ENCODE measurements at places on chromosomes 7 and 10.

DNA sequence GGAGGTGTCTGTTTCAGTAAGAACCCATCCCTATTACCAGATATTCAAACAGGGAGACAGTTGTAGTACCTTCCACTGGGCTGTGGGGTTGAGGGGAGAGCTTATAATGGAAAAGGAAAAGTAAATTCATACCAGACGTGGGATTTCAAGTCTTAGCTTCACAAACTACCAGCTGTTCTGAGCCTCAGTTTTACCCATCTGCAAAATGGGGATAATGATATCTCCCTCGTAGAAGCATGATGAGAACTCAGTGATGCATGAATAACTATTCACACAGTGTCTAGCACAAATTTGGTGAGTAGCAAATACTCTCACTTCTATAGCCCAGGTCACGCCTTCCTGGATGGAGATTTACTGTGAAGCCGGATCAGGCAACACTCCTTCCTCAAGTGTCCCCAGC, 29.1 kb upstream of the IKZF1 start:
- DNase-seq: no peak

DNA sequence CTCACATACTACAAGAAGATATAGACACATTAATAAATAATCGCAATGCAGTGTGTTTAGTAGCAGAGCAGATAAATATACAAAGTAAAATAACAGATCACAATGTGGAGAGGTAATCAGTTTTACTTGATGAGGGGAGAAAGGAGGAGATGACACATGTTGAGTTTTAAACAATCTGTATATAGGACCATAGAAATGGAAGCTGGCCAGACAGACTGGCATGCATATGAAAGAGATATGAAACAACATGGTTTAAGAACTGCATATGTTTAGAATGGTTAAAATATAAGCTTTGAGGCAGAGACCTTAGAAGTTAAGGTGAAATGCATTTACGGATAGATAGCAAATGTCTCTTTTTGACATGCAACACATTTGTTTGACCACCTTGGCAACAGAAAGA, 19.8 kb upstream of the CCDC7 start:
- no peak for DNase-seq

DNA sequence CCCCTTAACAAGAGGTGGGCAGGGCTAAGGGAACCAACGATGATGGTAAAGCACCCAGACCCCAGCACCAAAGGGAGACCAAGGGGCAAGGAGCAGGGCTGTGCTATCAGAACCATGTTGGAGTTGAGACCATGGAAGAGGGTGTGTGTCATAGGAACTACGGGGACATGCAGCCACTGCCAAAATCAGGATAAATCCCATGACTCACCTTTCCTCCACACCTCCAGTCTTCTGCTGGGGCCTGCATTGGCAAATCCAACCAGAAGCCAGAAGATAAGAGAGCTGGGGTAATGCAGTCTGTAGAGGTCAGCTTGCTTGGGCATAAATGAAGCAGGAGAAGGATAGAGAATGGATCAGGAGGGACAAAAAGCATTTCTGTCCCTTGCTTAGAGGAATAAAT, 42.7 kb upstream of the SMARCD3 start:
- no peak for DNase-seq

DNA sequence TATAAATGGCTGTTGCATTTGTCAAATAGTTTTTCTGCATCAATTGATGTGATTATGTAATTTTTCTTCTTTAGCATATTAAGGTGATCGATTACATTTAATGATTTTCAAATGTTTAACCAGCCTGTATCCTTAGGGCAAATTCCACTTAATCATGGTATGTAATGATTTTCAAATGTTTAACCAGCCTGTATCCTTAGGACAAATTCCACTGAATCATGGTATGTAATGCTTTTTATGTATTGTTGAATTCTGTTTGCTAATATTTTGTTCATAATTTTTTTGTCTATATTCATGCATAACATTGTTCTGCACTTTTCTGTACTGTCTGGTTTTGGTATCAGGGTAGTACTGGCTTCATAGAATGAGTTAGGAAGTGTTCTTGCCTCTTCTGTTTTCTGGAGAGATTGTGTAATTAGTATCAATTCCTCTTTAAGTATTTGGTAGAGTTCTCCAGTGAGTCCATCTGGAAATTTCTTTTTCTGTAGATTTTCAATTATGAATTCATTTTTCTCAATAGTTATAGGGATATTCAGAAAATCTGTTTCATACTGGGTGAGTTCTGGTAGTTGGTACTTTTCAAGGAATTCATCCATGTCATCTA, 393.2 kb upstream of the FOXK1 start:
- DNase-seq: no peak

- DNase-seq: no peak
These were observed 117.6 kb downstream of the TSPAN12 start for GRCh38 chr7:120740348-120740747.

Measured in KBM-7 (cell line).